ENCODE measurements at places on chromosomes 13 and 19. TPM values are rescaled to one million over a fixed set of nuclear protein-coding genes. Genes with fewer than 3 reads are reported as not detected.

The ZNF628 gene
- total RNA-seq: 2.7 TPM

GRCh38 chr13:114118511-114119123, 13.8 kb downstream of the RASA3 start:
- peak; percentile 84 for DNase-seq

The KLF5 gene
- total RNA-seq: 9.7 TPM

- DNase-seq: no peak
Measured at GRCh38 chr13:95301968-95302393, 730 bp upstream of the ABCC4 start.

GRCh38 chr13:53466576-53466975, 438.0 kb downstream of the OLFM4 start:
- no peak for DNase-seq

The KCNRG gene
- total RNA-seq: 1.2 TPM

Data from LHCN-M2 (cell line).